Activated CD4-positive, alpha-beta memory T cell treated with anti-CD3 and anti-CD28 coated beads, Interleukin-2, amount 10 ng/mL, durations not matched to agents 7 days and 5 days (primary cell): ENCODE measurements at places on chromosomes 2 and 18. TPM values are rescaled to one million over a fixed set of nuclear protein-coding genes. Genes with fewer than 3 reads are reported as not detected.

Gene KHK
- total RNA-seq, result 6.6 TPM

Gene ALKAL2
- total RNA-seq, result not detected

Gene CEBPZOS
- 36.3 TPM for total RNA-seq

Gene B4GALT6
- total RNA-seq, result 1.2 TPM

Gene MOCOS
- total RNA-seq, result 0.15 TPM

Gene RNU2-63P
- 16.1 TPM for total RNA-seq

Gene ZNF2
- total RNA-seq, result 3.5 TPM

Gene CXCR1
- 3.0 TPM for total RNA-seq

Gene MAP3K20
- 13.7 TPM for total RNA-seq

Gene CHRNG
- total RNA-seq, result not detected

Gene SULT1C4
- not detected for total RNA-seq

Gene CRYBA2
- not detected for total RNA-seq

Gene TRABD2A
- 35.9 TPM for total RNA-seq

Gene TRIM43
- 0.73 TPM for total RNA-seq

Gene DUSP28
- 7.9 TPM for total RNA-seq

Gene SDC1
- total RNA-seq, result 0.33 TPM

Gene APCDD1
- total RNA-seq, result not detected

Gene MTCL1
- total RNA-seq, result 1.1 TPM

Gene PPP1R7
- total RNA-seq, result 103 TPM

Gene CKAP2L
- 63.3 TPM for total RNA-seq

Gene MFSD2B
- not detected for total RNA-seq

Gene SP110
- 125 TPM for total RNA-seq

Gene SULT1C2
- total RNA-seq, result not detected
